T-helper 1 cell treated with Interleukin-12 subunit alpha and Interleukin-12 subunit beta and Interleukin-4 antibody, amounts not matched to agents 30 ng/mL and 1 ng/mL, for 36 hours (primary cell): ENCODE measurements at places on chromosomes 7 and 10. TPM values are rescaled to one million over a fixed set of nuclear protein-coding genes. Genes with fewer than 3 reads are reported as not detected.

Gene MRLN
- total RNA-seq = not detected in 2 replicates

Gene OR6B1
- total RNA-seq = not detected in 2 replicates

Gene CPA1
- not detected in 2 replicates for total RNA-seq

Gene KIAA1217
- 4.6 and 5.3 TPM in 2 replicates for total RNA-seq

Gene OPALIN
- total RNA-seq = not detected in 2 replicates

Gene ARHGEF35
- 2.9 and 3.6 TPM in 2 replicates for total RNA-seq

Gene MARCHF5
- 25.0 and 33.3 TPM in 2 replicates for total RNA-seq

Gene CRCP
- 29.9 and 34.7 TPM in 2 replicates for total RNA-seq

Gene GJC3
- 0.32 TPM in 1 of 2 replicates, not detected in the other for total RNA-seq

Gene GPR15LG
- not detected in 2 replicates for total RNA-seq

Gene CAV2
- not detected in 2 replicates for total RNA-seq

Gene AOAH
- 20.8 and 28.1 TPM in 2 replicates for total RNA-seq

Gene SLC26A3
- not detected in 2 replicates for total RNA-seq

Gene NRCAM
- 0.12 TPM in 1 of 2 replicates, not detected in the other for total RNA-seq

Gene FEZF1
- not detected in 2 replicates for total RNA-seq
